Body of pancreas (tissue), 4 donors: ENCODE measurements at places on chromosomes 12 and 14. TPM values are rescaled to one million over a fixed set of nuclear protein-coding genes. Genes with fewer than 3 reads are reported as not detected.

DNA sequence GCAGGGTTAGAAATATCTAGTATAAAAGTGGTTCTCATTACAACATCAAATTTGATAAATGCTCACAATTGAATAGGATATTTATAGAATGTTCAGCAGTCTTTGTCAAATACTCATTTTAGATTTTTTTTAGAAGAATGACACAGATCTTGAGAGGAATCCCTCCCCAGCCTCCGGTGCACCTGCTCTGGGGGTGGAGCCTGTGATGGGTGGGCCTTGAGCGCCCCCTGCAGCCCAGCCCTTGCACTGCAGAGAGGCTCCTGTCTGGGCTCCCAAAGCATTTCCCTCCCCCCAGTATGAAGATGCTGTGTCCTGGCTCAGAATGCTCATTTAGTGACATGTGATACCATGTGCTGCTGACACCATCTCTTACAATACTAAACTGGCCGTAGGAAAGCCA, 792.3 kb downstream of the TMEM121 start:
- DNase-seq, result no peak

DNA sequence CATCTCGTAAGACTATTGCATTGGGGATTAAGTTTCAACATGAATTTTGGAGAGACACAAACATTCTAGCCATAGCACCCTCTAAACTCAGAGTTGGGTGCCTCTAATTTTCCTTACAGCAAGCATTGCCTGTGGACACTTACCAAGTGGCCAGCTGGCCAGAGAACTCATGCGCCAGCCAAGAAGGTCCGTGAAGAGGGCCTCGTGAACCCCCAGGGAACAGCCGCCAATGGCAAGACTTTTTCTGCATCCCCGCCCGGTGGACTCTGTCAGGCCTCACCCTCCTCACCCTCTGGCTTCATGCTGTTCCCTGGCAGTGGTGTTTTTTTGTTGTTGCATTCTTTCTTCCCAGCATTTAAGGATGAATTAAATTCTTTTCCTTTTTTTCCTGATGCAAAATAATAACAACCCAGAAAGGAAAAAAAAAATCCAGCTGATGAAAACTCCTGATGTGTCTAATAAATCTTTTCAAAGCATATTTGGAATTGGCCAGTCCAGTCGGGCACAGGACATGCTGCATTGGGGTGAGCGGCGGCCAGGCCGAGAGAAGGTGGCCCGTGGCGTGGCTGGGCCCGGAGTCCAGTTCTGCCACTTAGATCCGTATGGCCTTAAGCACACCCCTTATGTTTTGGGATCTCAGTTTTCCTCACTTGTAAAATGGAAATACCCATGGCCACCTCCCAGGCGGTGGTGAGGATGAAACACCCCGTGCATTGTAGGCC, 191.9 kb upstream of the DIO3 start:
- no peak for DNase-seq

DNA sequence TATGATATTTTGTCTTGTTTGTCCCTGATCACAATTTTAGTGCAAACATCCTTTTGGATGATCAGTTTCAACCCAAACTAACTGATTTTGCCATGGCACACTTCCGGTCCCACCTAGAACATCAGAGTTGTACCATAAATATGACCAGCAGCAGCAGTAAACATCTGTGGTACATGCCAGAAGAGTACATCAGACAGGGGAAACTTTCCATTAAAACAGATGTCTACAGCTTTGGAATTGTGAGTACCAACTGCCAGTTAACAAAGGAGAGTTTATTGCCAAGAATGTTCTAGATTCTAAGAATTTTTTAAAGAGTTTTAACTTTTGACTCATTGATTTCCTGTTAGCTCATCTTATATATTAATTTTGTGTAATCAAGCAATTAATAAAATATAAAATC, 55.4 kb downstream of the IRAK3 start:
- DNase-seq, result no peak

DNA sequence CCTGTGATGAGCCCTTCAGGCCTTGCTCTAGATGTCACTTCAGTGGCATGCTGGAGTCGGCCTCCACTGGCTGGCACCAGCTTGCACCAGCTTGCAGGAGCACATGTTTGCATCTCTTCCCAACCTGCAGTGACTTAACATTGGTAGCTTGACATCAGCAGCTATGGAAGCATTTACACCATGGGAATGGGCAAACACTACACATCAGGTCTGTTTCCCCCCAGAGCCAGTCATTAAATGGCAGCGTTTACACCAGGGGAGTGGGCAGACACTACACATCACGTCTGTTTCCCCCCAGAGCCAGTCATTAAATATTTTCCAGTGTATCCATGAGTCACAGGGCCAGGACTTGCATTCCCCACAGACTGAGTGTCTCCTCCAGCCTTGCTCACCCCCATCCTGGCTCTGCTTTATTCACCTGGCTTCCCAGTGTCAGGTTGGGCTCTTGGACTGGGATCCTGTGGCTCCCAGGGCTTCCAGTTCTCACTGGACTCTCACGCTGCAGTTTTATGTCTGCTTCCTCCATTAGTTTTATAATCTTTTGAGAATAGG, 51.6 kb upstream of the VRK1 start:
- DNase-seq, result no peak

DNA sequence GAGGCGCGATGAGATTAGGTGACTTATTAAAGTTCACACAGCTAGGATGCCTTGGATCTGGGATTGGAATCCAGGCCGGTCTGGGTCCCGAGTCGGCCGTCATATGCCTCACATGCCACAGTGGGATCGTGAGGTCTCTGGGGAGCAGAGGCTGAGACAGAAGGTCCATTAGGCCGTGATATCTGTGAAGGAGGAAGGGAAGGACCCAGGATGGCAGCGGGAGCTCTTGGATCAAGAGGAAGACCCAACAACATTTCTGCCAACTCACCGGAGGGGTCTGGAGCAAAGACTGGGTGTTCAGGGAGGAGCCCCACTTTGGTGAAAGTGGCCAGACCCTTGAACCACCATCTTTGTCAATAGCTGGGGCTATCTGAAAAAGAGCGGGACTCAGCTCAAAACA, 242.9 kb downstream of the GLT1D1 start:
- DNase-seq, result no peak

GRCh38 chr14:92383805-92384204, 60.8 kb downstream of the SLC24A4 start:
- DNase-seq, result no peak

DNA sequence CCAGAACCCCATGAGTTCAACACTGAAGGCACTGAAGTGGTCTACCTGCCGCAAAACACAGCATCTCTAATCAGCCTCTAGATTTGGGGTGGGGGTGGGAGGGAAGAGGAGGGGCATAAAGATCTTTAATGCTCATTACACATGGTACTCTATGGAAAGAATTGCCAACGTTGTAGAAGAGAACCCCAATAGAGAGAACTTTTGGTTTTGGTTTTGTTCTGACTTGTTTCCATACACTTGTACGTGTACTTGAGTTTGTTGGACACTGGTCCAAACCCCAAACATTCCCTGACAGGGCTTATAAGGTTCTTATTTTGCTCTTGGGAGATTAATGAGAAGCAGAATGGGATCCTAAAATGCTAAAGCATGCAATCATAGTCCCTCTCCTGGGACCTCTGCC, 31.0 kb downstream of the GNPTAB start:
- DNase-seq, result no peak

DNA sequence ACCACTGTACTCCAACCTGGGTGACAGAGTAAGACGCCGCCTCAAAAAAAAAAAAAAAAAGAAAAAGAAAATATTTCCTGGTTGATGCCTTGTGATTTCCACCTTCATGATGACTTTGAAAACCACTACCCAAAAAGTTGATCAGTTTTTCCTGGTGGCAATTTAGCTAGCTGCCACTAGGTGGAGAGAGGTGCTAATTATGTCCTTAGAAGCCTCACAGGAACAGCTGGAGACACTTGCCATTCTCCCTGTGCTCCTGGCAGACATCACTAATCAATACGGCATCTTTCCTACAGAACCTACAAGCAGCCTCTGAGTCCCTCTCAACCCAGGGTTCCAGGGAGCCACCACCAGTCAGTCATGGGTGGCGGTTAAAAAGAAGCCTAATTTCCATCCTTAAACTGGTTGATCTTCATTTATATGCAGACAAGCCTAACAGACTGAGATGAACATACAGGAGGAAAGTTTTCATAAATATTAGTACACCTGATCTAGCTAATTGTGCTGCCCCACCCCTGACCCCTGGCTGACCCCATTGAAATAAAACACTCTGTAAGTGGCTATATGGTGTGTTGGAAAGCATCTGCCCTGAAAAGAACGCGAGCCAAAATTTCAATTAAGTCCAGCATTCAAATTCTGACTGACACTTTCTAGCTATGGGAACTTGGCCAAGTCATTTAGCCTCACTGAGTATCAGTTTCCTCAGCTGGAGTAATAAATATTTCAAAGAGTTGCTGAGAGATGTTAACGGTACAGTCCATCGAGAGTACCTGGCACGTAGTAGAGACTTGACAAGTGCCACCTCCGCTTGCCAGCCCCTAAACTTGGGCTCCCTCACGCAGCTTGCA, 6.2 kb upstream of the OAS1 start:
- peak; percentile 60 for DNase-seq

- DNase-seq, result no peak
These were observed 6.0 kb downstream of the DLK1 start for GRCh38 chr14:100732766-100733100.

DNA sequence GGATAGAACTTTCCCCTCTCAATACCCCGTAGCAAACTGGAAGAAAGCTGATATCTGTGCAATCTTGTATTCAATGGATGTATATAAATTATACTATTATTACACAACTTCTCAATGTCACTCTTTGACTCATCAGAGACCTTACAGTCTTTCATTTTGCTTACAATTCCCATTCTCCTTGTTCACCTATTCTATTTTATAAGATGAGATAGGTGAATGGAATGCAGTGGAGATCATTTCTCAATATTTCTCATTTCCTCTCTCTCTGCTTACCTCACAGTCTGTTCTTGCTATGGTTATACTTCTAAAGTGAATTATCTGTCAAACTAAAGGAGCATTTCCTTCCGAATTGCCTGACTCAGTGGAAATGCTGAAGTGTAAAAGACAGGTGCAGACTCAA, 14.9 kb downstream of the FOXA1 start:
- DNase-seq, result no peak

- no peak for DNase-seq
These were observed 42.1 kb upstream of the TUNAR start for GRCh38 chr14:95834496-95834895.

DNA sequence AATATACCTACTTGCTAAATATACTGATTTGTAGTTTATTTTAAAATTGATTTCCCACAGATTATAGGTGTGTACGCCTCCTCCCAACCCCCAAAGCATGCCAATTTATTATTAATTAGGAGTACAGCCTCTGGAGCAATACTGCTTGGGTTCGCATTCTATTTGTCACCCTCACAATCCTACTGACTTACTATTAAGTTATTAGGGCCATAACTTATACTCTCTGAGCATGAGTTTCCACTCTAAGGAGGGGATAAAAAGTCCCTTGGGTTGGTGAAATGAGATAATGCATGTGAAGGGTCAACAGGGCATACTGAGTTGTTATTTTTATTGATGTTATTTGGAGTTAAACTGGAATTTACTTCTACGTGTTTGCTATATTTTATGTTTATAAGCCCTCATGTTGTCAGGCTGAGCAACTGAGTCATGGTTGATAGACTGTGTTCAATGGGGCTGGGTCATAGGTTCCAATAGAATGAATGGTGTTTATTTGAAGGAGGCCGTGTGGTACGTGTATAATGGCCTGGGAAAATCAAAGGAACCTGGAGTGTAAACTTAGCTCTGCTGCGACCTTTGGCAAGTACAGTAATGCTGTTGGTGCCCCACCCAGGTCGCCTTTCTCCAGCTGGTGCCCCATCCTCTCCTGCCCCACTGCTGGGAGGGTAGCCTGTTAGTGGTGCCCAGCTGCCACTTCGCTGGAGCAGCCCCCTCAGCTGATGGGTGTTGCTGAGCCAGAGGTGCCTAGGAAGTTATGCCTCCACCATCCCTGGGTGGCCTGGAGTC, 99.3 kb upstream of the PTPRB start:
- DNase-seq, result no peak

GRCh38 chr12:69662764-69663163, 36.3 kb downstream of the BEST3 start:
- no peak for DNase-seq

- no peak for DNase-seq
These were observed 5.4 kb downstream of the C12orf75 start for GRCh38 chr12:105335856-105336255.

DNA sequence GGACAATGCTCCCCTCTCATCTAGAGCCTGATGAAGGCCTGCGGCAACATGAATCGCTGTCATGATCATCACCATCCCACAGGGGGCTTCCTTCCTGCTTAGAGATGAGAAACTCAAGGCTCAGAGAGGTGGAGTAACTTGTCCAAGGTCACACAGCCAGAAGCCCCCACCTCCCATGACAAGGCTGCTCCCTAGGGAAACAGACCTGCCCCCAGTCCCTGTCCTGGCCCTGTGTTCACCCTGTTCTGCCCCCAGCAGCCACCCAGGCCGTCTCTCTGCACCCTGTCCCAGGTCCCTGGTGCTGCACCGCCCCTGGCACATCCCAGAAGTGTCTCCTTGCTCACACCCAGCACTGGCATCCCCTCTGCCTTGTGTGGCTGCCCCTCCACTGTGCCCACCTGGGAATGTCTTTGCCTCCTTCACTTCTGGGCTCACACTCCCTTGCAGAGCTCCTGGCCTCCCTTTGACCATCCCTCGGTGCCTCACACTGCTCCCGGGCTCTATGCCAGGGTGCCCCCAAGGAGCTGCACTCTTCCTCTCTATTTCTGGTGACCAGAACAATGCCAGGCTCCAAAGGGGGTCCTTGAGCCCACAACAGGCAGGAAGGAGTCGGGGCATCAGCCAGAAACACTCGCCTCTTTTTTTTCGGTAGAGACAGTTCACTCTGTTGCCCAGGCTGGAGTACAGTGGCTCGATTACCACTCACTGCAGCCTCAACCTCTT, 70.5 kb downstream of the BCL11B start:
- no peak for DNase-seq

GRCh38 chr14:66070542-66071319, 415.4 kb upstream of the CCDC196 start:
- peak; percentile 23 for DNase-seq

The KRT7 gene
- 196 TPM for total RNA-seq

The NINJ2 gene
- total RNA-seq, result 5.6 TPM

The HPD gene
- total RNA-seq, result 5.7 TPM

The RNASE1 gene
- total RNA-seq, result 772 TPM

The LEMD3 gene
- 28.3 TPM for total RNA-seq

The CYP27B1 gene
- total RNA-seq, result 2.6 TPM

The GDF3 gene
- not detected for total RNA-seq

The P3H3 gene
- total RNA-seq, result 17.6 TPM

The ERP29 gene
- total RNA-seq, result 50.8 TPM
